ENCODE measurements at places on chromosomes 5 and 9.

DNA sequence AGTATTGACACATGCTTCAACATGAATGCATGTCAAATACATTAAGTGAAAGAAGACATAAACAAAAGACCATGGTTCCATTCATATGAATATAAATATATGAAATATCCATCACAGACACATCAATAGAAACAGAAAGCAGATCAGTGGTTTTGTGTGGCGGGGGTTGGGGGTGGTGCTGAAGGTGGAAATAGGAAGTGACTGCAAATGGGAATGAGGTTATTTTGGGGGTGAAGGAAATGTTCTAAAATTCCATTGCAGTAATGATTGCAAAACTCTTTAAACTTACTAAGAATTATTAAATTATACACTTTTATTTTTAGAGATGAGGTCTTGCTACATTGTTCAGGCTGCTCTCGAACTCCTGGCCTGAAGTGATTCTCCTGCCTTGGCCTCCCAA lies 28.7 kb downstream of the TAF1L start:
- H3K4me3 ChIP-seq = no peak overlapping the region
- no peaks in the 10 kb centered on the region for H3K36me3 ChIP-seq
- H3K4me1 ChIP-seq = no peaks in the 10 kb centered on the region
- H3K27me3 ChIP-seq = peaks cover 6% of the 10 kb centered on the region
- no peak overlapping the region for H3K27ac ChIP-seq

DNA sequence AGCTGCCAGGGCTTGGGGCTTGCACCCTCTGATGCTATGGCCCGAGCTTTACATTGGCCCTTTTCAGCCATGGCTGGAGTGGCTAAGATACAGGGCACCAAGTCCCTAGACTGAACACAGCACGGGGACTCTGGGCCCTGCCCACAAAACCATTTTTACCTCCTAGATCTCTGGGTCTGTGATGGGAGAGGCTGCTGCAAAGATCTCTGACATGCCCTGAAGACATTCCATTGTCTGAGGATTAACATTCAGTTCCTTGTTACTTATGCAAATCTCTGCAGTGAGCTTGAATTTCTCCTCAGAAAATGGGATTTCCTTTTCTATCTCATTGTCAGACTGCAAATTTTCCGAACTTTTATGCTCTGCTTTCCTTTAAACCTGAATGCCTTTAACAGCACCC lies 337.0 kb upstream of the SMC2 start:
- H3K4me1 ChIP-seq = no peaks in the 10 kb centered on the region
- no peaks in the 10 kb centered on the region for H3K27me3 ChIP-seq
- DNase-seq = no peak
- H3K36me3 ChIP-seq = no peaks in the 10 kb centered on the region
- no peak overlapping the region for H3K4me3 ChIP-seq

- H3K36me3 ChIP-seq = no peaks in the 10 kb centered on the region
- no peak overlapping the region for H3K27ac ChIP-seq
- H3K4me3 ChIP-seq = no peak overlapping the region
- H3K27me3 ChIP-seq = peaks cover 6% of the 10 kb centered on the region
- peaks cover 2% of the 10 kb centered on the region for H3K4me1 ChIP-seq
These were observed 49.9 kb upstream of the SLIT3 start for GRCh38 chr5:169350759-169351240.

DNA sequence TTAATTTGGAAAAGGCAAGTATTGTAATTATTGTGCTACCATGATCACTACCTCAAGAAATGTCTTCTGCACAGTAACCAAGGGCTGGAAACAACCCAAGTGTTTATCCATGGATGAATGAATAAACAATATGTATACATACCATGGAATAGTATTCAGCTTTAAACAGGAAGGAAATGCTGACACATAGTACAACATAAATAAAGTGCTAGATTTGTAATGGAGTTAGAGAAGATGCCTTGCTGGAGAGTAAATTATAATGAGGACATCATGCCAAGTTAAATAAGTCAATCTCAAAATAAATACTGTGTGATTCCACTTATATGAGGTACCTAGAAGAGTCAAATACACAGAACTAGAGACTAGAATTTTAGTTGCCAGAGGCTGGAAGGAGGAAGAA lies 160.0 kb downstream of the CCDC192 start:
- no peak overlapping the region for H3K27ac ChIP-seq
- H3K36me3 ChIP-seq = peaks cover 1% of the 10 kb centered on the region
- peaks cover 7% of the 10 kb centered on the region for H3K4me1 ChIP-seq
- H3K27me3 ChIP-seq = no peaks in the 10 kb centered on the region
- no peak overlapping the region for H3K4me3 ChIP-seq
- no peak for DNase-seq

GRCh38 chr5:53114988-53115387 lies 5.4 kb upstream of the MOCS2 start:
- DNase-seq = no peak
- peaks cover 26% of the 10 kb centered on the region for H3K4me1 ChIP-seq
- H3K27ac ChIP-seq = no peak overlapping the region
- no peaks in the 10 kb centered on the region for H3K36me3 ChIP-seq

All from progenitor cell of endocrine pancreas (in vitro differentiated cells).